ENCODE measurements at places on chromosomes 1 and 21. TPM values are rescaled to one million over a fixed set of nuclear protein-coding genes. Genes with fewer than 3 reads are reported as not detected.

- no peaks in the 10 kb centered on the region for H3K27me3 ChIP-seq
- no peaks in the 10 kb centered on the region for H3K36me3 ChIP-seq
- H3K4me1 ChIP-seq = no peaks in the 10 kb centered on the region
- H3K27ac ChIP-seq = no peak overlapping the region
Measured at GRCh38 chr21:40381111-40381510, 465.8 kb downstream of the DSCAM start.

DNA sequence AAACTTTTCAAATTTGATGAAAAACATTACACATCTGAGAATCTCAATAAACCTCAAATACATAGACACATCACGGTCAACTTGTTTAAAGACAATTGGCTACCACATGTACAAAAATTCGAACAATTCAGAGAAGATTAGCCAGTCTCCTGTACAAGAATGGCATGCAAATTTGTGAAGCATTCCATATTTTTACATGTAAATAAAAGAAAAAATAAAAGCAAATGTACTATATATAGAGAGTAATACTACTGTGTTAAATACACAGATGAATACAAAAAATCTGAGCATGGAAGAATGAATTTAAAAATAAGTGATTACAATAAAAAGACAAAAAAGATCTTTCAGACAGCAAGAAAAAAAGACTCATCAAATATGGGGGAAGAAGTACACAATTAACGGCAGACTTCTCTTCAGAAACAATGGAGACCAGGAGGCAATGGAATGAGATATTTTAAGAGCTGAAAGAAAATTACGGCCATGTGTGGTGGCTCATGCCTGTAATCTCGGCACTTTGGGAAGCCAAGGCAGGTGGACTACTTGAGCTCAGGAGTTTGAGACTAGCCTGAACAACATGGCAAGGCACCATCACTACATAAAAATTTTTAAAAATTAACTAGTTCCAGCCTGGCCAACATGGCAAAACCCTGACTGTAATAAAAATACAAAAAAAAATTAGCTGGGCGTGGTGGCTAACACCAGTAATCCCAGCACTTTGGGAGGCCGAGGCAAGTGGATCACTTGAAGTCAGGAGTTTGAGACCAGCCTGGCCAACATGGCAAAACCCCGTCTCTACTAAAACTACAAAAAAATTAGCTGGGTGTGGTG lies 23.2 kb downstream of the HAX1 start:
- H3K27me3 ChIP-seq = no peaks in the 10 kb centered on the region
- H3K36me3 ChIP-seq = no peaks in the 10 kb centered on the region
- no peak overlapping the region for H3K4me3 ChIP-seq
- no peak overlapping the region for H3K27ac ChIP-seq
- DNase-seq = no peak

- H3K4me1 ChIP-seq = no peaks in the 10 kb centered on the region
- H3K4me3 ChIP-seq = no peak overlapping the region
- DNase-seq = no peak
- H3K27ac ChIP-seq = no peak overlapping the region
Measured at GRCh38 chr1:225409051-225409450, 18.8 kb downstream of the LBR start.

DNA sequence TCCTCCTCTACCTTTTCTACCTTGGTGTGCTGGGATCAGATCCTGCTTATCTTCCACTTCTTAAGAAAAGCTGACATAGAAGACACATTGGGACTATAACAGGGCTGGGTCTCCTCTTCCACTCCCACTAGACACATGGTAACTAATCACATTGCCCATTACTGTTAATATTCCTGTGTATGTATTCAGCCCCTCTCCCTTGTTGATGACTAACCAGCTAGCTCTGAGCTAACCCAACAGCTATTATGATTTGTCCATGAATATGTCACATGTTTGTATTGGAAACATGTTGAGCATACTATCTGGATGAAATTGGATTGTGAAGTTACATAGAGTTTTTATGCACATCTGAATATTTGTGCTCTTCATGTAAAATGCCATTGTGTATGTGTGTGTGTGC lies 52.9 kb downstream of the MPZL1 start:
- no peaks in the 10 kb centered on the region for H3K36me3 ChIP-seq
- no peak overlapping the region for H3K4me3 ChIP-seq
- H3K4me1 ChIP-seq = no peaks in the 10 kb centered on the region

GRCh38 chr1:56715156-56715555 lies 70.0 kb downstream of the PRKAA2 start:
- no peak overlapping the region for H3K27ac ChIP-seq
- no peak for DNase-seq
- H3K4me3 ChIP-seq = no peak overlapping the region
- H3K27me3 ChIP-seq = no peaks in the 10 kb centered on the region
- no peaks in the 10 kb centered on the region for H3K36me3 ChIP-seq

GRCh38 chr1:57590978-57591377 lies 167.1 kb upstream of the DAB1 start:
- H3K27ac ChIP-seq = no peak overlapping the region
- no peak for DNase-seq
- no peak overlapping the region for H3K4me3 ChIP-seq
- no peaks in the 10 kb centered on the region for H3K36me3 ChIP-seq
- H3K27me3 ChIP-seq = no peaks in the 10 kb centered on the region

DNA sequence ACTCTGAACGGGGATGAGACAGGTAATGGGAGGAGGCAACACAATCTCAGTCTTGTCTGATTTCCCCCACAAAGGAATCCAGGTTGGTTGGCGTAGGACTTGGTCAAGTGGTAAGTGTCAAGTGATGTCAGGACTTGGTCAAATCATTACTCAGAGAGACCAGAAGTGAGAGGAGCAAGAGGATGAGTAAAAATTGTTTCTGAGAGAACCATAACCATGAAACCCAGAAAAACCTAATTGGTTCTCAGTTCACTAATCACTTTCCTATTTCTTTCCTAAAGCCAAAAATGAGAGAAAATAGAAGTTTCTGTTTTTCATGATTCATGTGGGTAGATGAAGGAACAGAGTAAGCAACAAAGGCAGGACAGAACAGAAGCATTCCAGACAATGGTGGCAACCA lies 5.0 kb downstream of the PHC2 start:
- H3K4me3 ChIP-seq = no peak overlapping the region
- H3K4me1 ChIP-seq = peaks cover 11% of the 10 kb centered on the region
- H3K27ac ChIP-seq = no peak overlapping the region

GRCh38 chr1:31815752-31816500 lies at the start of gene SPOCD1:
SPOCD1 (minus strand) TSS chr1:31816022; CDS start chr1:31815333, 689 bp downstream.
- H3K27me3 ChIP-seq = no peaks in the 10 kb centered on the region
- no peaks in the 10 kb centered on the region for H3K36me3 ChIP-seq
- no peak within 1 kb of the TSS for H3K4me3 ChIP-seq
- DNase-seq = peak; percentile 70
- H3K27ac ChIP-seq = no peak within 1 kb of the TSS

GRCh38 chr1:156281693-156282478 lies 739 bp downstream of the SMG5 start:
- no peak overlapping the region for H3K27ac ChIP-seq
- peaks cover 18% of the 10 kb centered on the region for H3K36me3 ChIP-seq
- H3K27me3 ChIP-seq = no peaks in the 10 kb centered on the region
- H3K4me3 ChIP-seq = peak overlapping the region; percentile 33
- H3K4me1 ChIP-seq = peaks cover 21% of the 10 kb centered on the region
- DNase-seq = peak; percentile 24

DNA sequence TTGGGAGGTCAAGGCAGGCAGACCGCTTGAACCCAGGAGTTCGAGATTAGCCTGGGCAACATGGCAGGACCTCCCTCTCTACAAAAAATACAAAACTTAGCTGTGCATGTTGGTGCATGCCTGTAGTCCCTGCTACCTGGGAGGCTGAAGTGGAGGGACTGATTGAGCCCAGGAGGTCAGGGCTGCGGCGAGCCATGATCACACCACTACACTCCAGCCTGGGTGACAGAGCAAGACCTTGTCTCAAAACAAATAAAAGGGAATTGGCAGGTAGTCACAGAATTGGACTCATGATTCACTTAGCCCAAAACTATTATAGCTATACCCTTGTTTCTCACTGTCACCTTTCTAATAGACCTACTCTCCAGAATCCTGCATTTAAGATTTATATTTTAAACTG lies 5.5 kb downstream of the TADA1 start:
- DNase-seq = peak; percentile 68
- no peak overlapping the region for H3K4me3 ChIP-seq
- peaks cover 5% of the 10 kb centered on the region for H3K36me3 ChIP-seq
- no peak overlapping the region for H3K27ac ChIP-seq
- no peaks in the 10 kb centered on the region for H3K27me3 ChIP-seq
- H3K4me1 ChIP-seq = peaks cover 18% of the 10 kb centered on the region

The TMEM52 gene
- not detected for total RNA-seq

The BRDT gene
- total RNA-seq = not detected

The OR10Z1 gene
- not detected for total RNA-seq

The OLIG2 gene
- 0.11 TPM for total RNA-seq

The MNDA gene
- 2.0 TPM for total RNA-seq

The LCE1D gene
- total RNA-seq = not detected

The NTMT2 gene
- not detected for total RNA-seq

The CELA2A gene
- not detected for total RNA-seq

All from thyroid gland (tissue), 4 donors.